ENCODE measurements at places on chromosomes 6 and 20.

DNA sequence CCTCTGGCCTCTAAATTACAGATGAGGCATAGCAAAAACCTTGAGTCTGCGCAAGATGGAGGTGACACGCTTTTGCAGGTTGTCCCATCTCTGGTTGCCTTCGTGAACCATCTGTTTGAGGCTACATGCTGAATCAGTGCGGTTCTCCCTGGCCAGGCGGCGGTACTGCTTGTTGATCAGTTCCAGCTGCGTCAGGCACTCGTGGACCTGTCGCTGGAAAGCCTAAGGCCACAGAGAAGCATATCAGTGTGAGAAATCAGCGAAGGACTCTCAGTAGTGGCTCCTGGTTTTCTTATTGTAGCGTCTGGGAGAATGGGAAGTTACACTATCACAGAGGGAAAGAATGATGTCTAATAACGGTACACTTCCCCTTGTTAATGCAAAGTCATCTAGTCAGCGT, 344.4 kb downstream of the ESR1 start:
- no peak for DNase-seq

DNA sequence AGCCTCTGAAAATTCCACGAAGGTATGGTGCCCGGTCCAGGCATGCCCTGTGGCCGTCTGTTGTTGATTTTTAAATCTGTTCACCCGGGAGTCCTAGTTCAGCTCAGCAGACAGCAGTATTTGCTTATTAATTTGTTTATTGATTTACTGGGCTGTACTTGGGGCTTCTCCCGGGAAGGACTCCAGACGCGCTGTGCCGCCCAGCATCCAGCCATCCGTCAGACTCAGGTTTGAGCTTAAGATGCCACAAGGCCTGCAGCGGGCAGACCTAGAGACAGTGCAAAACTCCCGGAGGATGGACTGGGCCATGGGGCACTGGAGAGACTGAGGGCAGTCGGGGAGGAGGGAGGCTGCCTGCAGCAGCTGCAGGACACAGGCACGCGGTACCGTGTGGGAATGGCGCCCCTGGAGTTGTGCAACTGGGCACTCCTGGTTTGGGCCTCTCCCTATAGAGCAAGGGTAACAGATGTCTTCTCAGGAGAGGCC, 17.3 kb upstream of the CCDC167 start:
- no peak for DNase-seq

- no peak for DNase-seq
Measured at GRCh38 chr6:105550955-105551620, 148.2 kb upstream of the PREP start.

GRCh38 chr6:87099472-87099871, 4.6 kb upstream of the CGA start:
- DNase-seq = no peak

- no peak for DNase-seq
Measured at GRCh38 chr20:24579475-24579874, 110.0 kb downstream of the SYNDIG1 start.

DNA sequence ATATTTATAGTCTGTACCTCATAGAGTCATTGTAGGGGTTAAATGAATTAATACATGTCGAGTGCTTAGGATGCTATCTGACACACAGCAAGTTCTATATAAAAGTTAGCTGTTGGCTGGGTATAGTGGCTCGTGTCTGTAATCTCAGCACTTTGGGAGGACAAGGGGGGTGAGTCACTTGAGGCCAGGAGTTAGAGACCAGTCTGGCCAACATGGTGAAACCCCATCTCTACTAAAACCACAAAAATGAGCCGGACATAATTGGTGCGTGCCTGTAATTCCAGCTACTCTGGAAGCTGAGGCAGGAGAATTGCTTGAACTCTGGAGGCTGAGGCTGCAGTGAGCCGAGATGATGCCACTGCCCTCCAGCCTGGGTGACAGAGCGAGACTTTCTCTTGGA, 222.9 kb downstream of the UBE3D start:
- DNase-seq = no peak

GRCh38 chr20:50682065-50682464, 9.3 kb downstream of the RIPOR3 start:
- DNase-seq = no peak

- DNase-seq = no peak
Measured at GRCh38 chr20:38075161-38075998, 41.8 kb downstream of the RPRD1B start.

DNA sequence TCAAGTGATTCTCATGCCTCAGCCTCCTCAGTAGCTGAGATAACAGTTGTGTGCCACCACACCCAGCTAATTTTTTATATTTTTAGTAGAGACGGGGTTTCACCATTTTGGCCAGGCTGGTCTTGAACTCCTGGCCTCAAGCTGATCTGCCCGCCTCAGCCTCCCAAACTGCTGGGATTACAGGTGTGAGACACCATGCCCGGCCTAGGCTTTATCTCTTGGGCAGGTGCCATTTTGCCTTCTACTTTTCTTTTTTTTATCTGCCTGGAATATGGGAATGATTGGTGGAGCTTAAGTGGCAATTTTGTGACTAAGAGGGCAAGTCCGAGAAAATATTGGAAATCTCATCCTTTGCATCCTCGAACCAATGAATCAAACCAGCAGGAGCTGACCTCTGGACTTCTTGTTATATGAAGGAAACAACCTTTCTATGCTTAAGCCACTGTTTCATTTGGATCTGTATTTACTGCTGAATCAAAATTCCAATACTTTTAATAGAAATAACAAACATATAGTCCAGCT, 128.9 kb upstream of the ZNF217 start:
- DNase-seq = no peak

- DNase-seq = no peak
Measured at GRCh38 chr6:165439928-165440554, 130.6 kb upstream of the C6orf118 start.

GRCh38 chr20:55067158-55067825, 591.9 kb downstream of the DOK5 start:
- no peak for DNase-seq

DNA sequence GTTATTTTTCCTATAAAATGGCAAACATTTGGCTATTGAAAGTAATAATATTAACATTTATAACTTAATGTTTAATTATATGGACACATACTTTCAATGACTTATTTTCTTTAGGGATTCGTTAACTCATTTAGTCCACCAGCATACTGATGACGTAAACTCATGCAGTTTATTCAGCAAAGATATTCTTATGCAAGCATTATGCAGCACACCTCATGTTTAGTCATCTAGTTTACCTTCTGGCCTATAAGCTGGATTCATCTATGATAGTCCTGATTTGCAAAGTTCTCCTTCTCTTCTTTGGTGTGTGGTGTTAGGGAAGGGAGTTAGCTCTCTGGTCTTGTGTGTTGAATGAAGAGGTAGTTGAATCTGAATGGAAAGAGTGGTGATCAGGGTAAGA, 60.0 kb downstream of the OR2J2 start:
- DNase-seq = no peak

GRCh38 chr6:108739496-108740330, 108.5 kb upstream of the ARMC2 start:
- DNase-seq = no peak

- DNase-seq = peak; percentile 72
Measured at GRCh38 chr20:3046677-3047462, 1.0 kb downstream of the MRPS26 start.

- DNase-seq = no peak
Measured at GRCh38 chr6:38452816-38453660, 186.7 kb downstream of the BTBD9 start.

- peak; percentile 10 for DNase-seq
Measured at GRCh38 chr6:23728707-23729106, 397.3 kb upstream of the NRSN1 start.

DNA sequence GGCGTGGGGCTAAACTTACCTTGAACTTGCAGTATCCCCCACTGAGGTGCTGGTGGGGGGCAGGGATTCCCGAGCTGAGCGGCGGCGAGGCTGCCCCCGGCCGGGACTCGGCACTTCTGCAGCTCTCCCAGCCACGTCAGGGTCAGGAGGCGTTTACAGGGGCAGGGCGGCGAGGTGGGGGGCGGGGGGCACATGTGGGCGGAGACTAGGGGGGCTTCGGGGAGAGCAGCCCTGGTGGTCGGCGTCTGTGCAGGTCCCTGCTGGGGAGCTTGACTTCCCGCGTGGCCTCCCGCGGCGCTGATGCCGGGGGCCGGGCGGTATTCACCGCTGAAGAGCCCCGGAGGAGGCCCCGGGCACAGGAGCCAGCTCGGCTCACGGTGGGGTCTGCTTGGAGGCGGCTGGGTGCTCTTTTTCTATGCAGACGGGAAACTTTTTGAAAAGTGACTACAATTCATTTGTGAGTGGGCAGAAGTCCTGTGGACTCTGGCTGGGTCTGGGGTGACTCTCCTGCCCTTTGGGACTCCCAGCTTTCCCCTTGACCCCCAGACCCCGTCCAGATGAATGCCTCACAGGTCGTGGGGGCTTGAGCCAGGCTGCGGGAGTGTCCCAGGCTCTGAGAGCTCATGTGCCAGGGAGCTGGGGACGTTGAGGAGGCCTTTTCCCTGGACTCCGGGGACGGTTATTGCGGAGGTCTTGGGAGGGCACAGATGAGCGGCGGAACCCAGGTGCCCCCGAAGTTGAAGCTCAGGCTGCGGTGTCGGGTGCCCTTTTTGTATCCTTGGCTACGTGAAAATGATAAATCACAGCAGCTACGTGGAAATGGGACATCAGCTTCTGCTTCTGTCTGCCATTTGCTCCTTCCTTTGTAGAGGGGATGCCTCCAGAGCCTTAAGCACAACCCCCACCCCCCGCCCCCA, 75.9 kb upstream of the GATA5 start:
- DNase-seq = no peak

DNA sequence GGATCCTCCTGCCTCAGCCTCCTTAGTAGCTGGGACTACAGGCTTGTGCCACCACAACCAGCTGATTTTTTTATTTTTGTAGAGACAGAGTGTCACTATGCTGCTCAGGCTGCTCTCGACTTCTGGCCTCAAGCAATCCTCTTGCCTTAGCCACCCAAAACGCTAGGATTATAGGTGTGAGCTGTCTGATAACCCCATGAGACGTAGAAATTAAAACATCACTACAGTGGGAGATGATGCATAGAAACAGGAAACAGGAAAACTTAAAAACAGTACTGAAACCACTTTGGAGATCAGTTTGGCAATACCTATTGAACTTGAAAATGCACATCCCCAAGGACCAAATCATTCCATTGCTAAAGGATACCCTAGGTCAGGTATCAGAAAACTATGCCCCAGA, 10.8 kb downstream of the SENP6 start:
- no peak for DNase-seq

GRCh38 chr6:156974830-156975261, 197.7 kb downstream of the ARID1B start:
- DNase-seq = no peak

DNA sequence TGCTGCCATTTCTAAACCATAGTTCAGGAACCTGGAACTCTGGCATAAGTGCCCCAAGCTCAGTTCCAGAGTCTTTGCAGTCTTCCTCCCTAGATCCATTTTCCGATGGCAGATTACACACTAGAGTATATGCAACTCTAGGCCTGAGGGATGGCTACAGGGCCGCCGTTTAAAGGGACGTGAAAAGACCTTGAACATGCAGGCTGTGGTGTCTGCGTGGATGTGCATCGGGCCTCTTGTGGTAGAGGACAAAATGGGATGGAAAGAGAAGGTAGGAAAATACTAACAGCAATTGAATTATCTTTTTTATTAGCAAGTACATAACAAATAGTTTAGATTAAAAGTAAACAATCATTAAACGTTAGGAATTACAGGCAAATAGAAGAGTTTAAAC, 588.9 kb downstream of the RFPL4B start:
- no peak for DNase-seq

DNA sequence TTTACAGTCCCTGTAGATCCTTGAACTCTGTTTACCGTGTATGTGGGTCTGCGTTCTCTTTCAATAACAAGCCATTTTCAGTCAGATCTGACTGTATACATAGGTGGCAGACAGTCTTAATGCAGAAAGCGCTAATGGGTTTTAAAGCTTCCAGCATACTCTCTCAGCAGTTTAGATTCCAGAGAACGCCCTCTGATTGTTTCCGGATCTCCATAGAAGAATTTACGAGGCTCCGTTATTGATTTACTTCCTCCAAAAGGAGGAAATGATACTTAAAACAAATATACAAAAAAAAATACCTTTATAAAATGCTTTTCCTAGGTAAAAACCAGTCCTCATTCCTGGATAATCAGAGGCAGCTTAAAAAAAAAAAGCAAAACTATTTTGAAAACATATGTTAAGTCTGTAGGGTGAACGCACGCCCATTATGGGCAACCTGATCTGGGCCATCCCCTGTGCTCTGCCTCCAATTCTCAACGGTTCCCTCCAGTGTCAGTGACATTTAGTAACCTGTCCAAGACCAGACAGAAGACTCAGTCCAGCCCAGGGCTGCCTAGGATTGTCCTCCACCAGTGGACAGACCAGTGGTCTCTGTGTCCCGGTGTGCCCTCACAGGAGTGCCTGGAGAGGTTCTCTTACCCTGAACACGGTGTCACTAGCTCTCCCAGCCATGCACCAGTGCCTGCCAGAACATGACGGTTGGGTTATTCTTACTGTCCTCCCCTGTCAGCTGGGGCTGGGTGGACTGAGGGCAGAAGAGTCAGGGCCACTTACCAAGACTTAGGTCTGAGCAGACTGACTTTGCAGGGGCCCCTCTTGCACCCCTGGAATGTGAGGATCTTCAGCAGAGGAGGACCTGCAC, 217.3 kb downstream of the ARID1B start:
- DNase-seq = no peak

GRCh38 chr6:109705258-109705657, 14.2 kb downstream of the FIG4 start:
- peak; percentile 77 for DNase-seq

- DNase-seq = no peak
Measured at GRCh38 chr6:24719125-24719971, at the start of gene C6orf62. Gene C6orf62 (minus strand): TSS chr6:24719154. CDS start chr6:24718668, 486 bp downstream.

- DNase-seq = no peak
Measured at GRCh38 chr20:38110525-38111178, 54.4 kb downstream of the TGM2 start.

DNA sequence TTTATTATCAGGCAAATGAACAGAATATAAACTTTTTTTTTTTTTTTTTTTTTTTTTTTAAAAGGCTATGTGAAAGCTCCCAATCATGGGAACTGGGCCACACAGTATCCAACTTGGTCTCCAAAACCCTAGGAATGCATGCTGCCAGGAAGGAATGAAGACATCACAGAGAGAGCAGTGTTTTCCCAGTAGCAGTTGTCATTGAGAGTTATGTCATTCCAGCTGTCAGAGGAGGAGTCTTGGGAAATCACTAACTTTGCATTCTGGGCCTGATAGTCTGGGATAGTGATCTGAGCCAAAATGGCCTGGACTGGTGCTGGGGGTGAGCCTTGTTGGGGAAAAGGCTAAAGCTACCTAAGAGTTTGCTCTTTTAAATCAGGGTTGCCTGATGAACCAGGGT, 231.3 kb upstream of the MAP3K7 start:
- DNase-seq = no peak
